ENCODE measurements at places on chromosomes 3 and 15. TPM values are rescaled to one million over a fixed set of nuclear protein-coding genes. Genes with fewer than 3 reads are reported as not detected.

The IQCH gene
- total RNA-seq = 0.74 TPM

The CCK gene
- total RNA-seq = not detected

The FRMD4B gene
- total RNA-seq = 0.81 TPM

The NDN gene
- 89.0 TPM for total RNA-seq

The CHRM5 gene
- total RNA-seq = not detected

Measured in fibroblast of the aortic adventitia (primary cell).